ENCODE measurements at places on chromosomes 16 and 17.

GRCh38 chr17:4592240-4593005 is 8.1 kb downstream of the SMTNL2 start:
- H3K27me3 ChIP-seq = peaks cover 7% of the 10 kb centered on the region
- no peak for DNase-seq
- no peaks in the 10 kb centered on the region for H3K4me1 ChIP-seq
- H3K4me3 ChIP-seq = no peak overlapping the region
- no peaks in the 10 kb centered on the region for H3K36me3 ChIP-seq
- no peak overlapping the region for H3K27ac ChIP-seq

- DNase-seq = peak; percentile 91
- peak overlapping the region; percentile 100 for H3K27ac ChIP-seq
- peaks cover 20% of the 10 kb centered on the region for H3K36me3 ChIP-seq
- H3K4me1 ChIP-seq = peaks cover 23% of the 10 kb centered on the region
These were observed 1.7 kb downstream of the SLFN5 start for GRCh38 chr17:35244341-35245195.

GRCh38 chr17:31404028-31404949 is 12.8 kb downstream of the RAB11FIP4 start:
- no peaks in the 10 kb centered on the region for H3K4me1 ChIP-seq
- no peak overlapping the region for H3K27ac ChIP-seq
- no peak overlapping the region for H3K4me3 ChIP-seq
- H3K36me3 ChIP-seq = no peaks in the 10 kb centered on the region
- no peak for DNase-seq

- peak; percentile 17 for DNase-seq
- no peaks in the 10 kb centered on the region for H3K27me3 ChIP-seq
- peaks cover 27% of the 10 kb centered on the region for H3K4me1 ChIP-seq
These were observed 574 bp upstream of the TMEM106A start for GRCh38 chr17:43211123-43211479.

DNA sequence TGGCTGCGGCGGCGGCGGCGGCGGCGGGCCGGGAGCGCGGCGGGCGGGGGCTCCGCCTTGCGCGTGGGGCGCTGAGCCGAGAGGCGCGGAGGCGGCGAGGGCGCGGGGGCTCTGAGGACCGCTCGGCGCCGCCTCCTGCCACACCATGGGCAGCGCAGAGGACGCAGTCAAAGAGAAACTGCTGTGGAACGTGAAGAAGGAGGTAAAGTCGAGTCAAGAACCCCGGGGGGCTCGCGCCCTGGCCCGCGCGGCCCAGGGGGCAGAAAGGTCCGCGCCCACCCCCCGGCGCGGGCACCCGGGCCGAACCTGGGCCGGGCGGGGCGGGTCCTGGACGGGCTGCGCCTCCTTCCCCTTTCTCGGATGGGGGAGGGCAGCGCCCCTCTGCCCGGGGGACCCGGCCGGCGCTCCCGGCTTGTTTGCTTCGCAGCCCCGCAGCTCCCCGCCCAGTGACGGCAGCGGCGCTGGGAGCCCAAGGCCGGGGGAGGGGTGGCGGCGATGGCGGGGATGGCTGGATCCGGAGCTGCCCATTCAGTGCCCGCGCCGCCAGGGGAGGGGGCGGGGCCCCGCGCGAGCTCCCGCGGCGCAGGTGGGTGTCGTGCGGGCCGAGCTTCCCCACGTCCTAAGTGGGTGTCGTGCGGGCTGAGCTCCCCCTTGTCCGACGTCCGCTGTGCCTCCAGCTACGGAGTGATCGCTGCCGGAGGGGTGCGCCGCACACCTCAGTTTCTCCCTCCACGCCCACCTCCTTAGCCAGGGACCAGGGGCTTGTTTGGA is 428 bp downstream of the SGSM2 start:
- peaks cover 7% of the 10 kb centered on the region for H3K4me1 ChIP-seq
- peak overlapping the region; percentile 35 for H3K27ac ChIP-seq
- H3K36me3 ChIP-seq = peaks cover 26% of the 10 kb centered on the region
- peak overlapping the region; percentile 98 for H3K4me3 ChIP-seq
- no peaks in the 10 kb centered on the region for H3K27me3 ChIP-seq
- peak; percentile 84 for DNase-seq

- no peak overlapping the region for H3K4me3 ChIP-seq
- H3K4me1 ChIP-seq = peaks cover 48% of the 10 kb centered on the region
- H3K36me3 ChIP-seq = no peaks in the 10 kb centered on the region
- H3K27me3 ChIP-seq = no peaks in the 10 kb centered on the region
- peak overlapping the region; percentile 23 for H3K27ac ChIP-seq
These were observed 271.5 kb downstream of the SOX9 start for GRCh38 chr17:72392056-72393010.

- H3K36me3 ChIP-seq = peaks cover 22% of the 10 kb centered on the region
- no peak overlapping the region for H3K27ac ChIP-seq
- DNase-seq = no peak
- H3K4me1 ChIP-seq = no peaks in the 10 kb centered on the region
These were observed 18.6 kb downstream of the CNTROB start for GRCh38 chr17:7950578-7950977.
